ENCODE measurements at places on chromosomes 3 and 15.

- no peak for DNase-seq
These were observed 63.7 kb downstream of the BDH1 start for GRCh38 chr3:197491923-197492664.

- no peak for DNase-seq
These were observed 46.8 kb downstream of the PDHB start for GRCh38 chr3:58386626-58387365.

- DNase-seq = no peak
These were observed 67.7 kb upstream of the BNC1 start for GRCh38 chr15:83352119-83352518.

DNA sequence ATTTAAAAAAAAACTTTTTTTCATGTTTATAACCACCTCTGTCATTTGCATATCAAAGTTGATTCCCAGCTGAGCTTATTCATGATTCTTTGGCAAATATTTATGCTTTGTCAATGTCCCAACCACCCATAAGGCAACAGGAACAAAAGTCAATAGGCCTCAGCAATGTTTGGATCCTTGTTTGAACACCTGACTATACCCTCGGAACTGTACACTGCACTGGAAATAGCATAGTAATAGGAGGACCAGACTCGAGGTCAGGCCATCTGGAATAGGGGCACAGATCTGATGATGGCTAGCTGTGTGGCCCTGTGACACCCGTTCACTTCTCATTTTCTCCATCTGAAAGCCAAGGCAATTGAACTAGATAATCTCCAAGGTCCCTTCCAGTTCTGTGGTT, 301.7 kb upstream of the ATP11B start:
- DNase-seq = no peak

- DNase-seq = no peak
These were observed 1.8 kb downstream of the SMAD3 start for GRCh38 chr15:67066959-67067853.

GRCh38 chr15:79169526-79170133, 79.0 kb upstream of the RASGRF1 start:
- no peak for DNase-seq

Measured in ascending aorta (tissue), 2 donors.